ENCODE measurements at places on chromosomes 3 and 15. TPM values are rescaled to one million over a fixed set of nuclear protein-coding genes. Genes with fewer than 3 reads are reported as not detected.

Gene CPLX3
- not detected for polyA plus RNA-seq

Gene CRYGS
- 2.1 TPM for polyA plus RNA-seq

Gene ASB14
- polyA plus RNA-seq = 1.6 TPM

Gene RTP1
- not detected for polyA plus RNA-seq

Gene ZNF662
- polyA plus RNA-seq = 15.4 TPM

Gene SELENOT
- polyA plus RNA-seq = 67.8 TPM

Gene BFSP2
- polyA plus RNA-seq = not detected

Gene SCG3
- polyA plus RNA-seq = not detected

Gene TMCO5A
- polyA plus RNA-seq = not detected

Gene NSMCE3
- 9.8 TPM for polyA plus RNA-seq

Gene GRAMD1C
- 1.8 TPM for polyA plus RNA-seq

Gene SLC2A2
- not detected for polyA plus RNA-seq

Gene NEK10
- 5.7 TPM for polyA plus RNA-seq

Gene HERC2
- 65.5 TPM for polyA plus RNA-seq

Gene LSAMP
- polyA plus RNA-seq = not detected

Gene MAN2A2
- 46.6 TPM for polyA plus RNA-seq

Gene PRSS50
- 0.15 TPM for polyA plus RNA-seq

Gene CLEC3B
- polyA plus RNA-seq = 111 TPM

Gene FANCD2OS
- 0.56 TPM for polyA plus RNA-seq

Gene THPO
- 2.1 TPM for polyA plus RNA-seq
